ENCODE measurements at places on chromosomes 5 and 9. TPM values are rescaled to one million over a fixed set of nuclear protein-coding genes. Genes with fewer than 3 reads are reported as not detected.

GRCh38 chr9:69999315-69999714 lies 44.3 kb upstream of the MAMDC2 start:
- no peak for DNase-seq

DNA sequence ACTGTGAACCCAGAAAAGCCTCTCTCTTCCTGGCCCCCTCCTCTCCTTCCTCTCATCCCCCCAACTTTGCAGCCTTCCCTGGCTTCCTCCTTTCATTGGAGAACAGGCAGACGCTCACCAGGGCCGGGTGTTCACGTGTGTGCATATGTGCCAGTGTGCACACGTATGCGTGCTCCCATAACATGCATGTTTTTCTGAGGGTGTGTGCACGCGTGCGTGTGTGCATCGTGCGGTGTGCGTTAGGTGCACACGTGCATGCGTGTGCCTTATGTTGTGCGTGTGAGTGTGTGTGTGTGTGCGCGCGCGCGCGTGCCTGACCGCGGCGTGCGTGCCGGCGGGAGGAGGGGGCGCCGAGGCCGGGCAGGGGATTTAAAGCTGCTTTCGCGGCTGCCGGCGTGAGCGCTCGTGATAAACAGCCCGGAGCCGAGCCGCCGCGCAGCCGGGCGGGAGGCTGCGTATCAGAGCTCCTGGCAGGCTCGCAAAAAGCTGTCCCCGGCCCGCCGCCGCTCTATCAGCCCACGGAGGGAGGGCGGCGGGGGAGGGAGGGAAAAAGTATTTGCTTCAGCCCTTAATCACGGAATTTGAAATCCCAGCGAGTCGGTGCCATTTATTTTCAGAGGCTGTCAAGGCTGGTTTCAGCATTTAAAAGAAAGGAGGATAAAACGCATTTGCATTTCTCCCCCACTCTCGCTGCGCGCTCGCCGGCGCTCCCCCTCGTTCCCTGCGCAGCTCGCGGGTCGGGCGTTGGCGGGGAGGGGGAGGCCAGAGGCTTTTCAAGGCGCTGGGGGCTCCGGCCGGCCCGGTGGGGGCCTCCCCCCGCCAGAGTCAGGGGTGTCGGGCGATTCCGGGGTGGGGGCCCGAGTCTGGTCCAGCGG lies 183.9 kb downstream of the C9orf50 start:
- peak; percentile 90 for DNase-seq

GRCh38 chr5:10331341-10331796 lies 22.1 kb upstream of the MARCHF6 start:
- no peak for DNase-seq

DNA sequence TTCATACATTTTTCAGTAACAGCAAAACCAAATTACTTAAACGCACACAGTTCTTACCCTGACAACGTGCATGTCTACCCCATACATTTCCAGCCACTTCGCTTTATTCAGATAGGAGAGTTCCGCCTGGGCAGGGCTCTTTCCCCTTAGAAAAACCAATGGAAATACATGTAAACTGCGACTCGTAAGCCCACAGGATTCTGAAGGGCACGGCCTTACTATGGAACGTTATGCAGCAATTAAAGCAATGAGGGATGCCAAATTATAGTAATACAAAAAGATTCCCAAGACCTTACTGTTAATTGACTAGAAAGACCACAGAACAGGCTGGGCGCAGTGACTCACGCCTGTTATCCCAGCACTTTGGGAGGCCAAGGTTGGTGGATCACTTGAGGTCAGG lies 64.5 kb downstream of the EPB41L4B start:
- DNase-seq: no peak

DNA sequence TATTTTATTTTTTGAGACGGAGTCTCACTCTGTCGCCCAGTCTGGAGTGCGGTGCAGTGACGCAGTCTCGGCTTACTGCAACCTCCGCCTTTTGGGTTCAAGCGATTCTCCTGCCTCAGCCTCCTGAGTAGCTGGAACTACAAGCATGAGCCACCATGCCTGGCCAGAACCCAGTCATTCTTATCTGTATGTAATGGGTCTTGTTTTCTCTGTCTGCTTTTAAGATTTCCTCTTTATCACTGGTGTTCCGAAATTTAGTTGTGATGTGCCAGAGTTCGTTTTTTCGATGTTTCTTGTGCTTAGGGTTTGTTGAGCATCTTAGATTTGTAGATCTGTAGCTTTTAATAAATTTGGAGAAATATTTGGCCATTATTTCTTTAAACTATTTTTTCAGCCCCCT lies 19.2 kb downstream of the SLC25A25 start:
- DNase-seq: no peak

- peak; percentile 82 for DNase-seq
Measured at GRCh38 chr9:33166231-33167083, 679 bp downstream of the B4GALT1 start.

DNA sequence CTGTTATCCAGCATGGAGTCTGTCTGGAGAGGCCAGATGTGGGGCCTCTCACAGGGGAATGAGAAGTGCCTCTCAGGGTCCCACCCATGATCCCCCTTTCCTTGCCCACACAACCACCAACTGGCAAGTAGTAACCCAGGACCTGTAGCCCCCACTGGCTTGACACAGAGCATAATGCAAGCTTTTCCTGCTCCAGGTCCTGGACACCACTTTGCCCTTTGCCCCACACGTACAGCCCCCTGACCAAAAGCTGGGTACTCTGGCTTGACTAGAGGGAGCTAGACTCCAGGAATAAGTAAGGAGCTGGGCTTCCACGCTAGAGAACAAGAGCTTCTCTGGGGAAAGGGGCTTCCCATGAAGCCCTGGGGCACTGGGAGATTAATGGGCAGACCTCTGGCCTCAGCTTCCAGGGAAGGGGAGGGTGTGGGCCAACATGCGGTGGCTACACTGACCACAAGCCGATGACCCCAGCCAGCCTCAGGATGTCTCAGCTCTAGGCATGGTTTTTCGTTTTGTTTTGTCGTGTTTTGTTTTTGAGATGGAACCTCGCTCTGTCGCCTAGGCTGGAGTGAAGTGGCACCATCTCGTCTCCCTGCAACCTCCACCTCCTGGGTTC lies 109.5 kb downstream of the C9orf50 start:
- DNase-seq: peak; percentile 24

DNA sequence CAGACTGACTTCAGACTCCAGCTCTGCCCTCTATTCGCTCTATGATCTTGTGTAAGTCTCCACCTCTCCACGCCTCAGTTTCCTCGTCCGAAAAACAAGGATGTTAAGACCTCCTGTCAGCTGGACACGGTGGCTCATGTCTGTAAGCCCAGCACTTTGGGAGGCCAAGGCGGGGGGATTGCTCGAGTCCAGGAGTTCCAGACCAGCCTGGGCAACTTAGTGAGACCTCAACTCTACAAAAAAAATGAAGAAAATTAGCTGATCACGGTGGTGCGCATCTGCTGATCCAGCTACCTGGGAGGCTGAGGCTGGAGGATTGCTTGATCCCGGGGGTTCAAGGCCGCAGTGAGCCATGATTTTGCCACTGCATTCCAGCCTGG lies 36.6 kb upstream of the GABRP start:
- DNase-seq: no peak

Gene PRR7
- total RNA-seq: 12.1 TPM

Gene ITGA2
- 1.2 TPM for total RNA-seq

Gene JAKMIP2
- 1.7 TPM for total RNA-seq

Gene FER
- 8.1 TPM for total RNA-seq

Gene GPR151
- total RNA-seq: 0.07 TPM

Measured in H7 (cell line).